CD4-positive, alpha-beta T cell treated with Interleukin-4 for 1 hour (primary cell): ENCODE measurements at places on chromosomes 2 and 18.
A peak's percentile ranks its signal among the peaks of the same experiment; 100 is the strongest.

- DNase-seq = no peak
Observed at GRCh38 chr2:19654310-19655090, 247.3 kb downstream of the TTC32 start.

GRCh38 chr2:70029814-70030409, 57.4 kb upstream of the PCBP1 start:
- DNase-seq = peak; percentile 75

DNA sequence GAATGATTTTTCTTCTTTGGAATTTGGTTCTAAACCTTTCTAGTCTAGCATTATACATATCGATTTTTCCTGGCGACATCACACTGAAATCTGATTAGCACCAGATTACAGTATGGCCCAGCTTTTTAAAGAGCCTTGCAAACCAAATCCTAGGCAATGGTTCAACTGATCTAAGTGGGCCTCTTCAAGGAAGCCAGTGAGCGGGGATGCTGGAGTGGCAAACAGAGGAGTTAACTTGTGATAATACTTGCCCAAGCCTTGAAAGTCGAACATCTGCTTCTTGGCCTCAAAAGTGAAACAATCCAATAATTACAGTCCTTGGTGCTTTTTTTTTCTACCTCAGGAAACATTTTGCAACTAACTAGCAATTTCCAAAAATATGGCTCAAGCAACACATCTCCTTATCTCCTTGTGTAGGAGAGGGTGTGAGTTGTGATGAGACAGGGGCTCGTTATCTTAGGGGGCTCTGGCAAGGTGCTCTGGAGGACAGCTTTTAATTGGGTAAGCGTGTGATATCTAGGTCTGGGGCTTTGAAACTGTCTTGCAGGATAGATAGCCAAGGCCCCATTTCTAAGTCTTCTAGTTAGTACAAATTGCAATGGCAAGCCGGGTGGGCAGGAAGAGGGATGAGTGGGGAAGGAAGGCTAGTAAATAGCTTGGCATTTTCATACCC, 240.2 kb upstream of the CCDC68 start:
- no peak for DNase-seq

DNA sequence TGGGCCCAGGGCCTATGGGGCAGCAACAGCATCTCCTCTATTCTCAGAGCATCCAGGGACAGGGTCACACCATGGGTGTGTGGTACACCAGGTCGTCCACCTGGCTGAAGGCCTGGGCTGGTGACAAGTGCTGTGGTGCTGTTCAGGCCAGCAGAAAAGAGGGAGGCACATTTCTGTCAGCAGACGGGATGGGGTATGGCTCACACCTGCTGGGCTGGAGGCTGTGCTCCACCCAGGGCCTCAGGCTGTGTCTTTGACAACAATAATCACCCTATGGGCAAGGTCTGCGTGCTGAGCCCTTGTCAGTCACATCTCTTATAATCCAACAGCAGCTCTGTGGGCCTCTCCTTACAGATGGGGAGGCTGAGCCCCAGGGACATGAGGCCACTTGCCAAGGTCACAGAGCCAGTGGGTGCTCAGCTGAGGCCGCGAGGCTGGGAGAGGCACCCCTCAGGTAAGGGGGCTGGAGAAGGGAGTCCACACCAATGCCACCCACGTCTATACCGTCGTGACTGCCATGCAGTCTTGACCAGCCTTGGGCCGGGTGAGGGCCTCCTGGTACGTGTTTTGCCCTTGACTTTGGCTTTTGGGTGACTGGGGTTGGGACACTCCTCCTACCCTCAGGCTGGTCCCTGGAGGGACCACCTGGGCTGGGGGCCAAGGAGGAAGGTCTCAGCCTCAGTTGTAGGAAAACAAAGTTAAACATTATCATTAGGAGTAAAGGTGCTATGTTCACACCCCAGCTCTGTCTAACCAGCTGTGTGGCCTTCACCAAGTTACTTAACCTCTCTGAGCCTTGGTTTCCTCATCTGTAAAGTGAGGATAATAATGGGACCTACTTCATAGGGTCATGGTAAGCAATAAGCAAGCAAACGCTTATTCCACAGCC, 5.6 kb upstream of the HS6ST1 start:
- DNase-seq = no peak

GRCh38 chr2:212536817-212537725, 1.5 kb downstream of the ERBB4 start:
- no peak for DNase-seq

- DNase-seq = no peak
Observed at GRCh38 chr2:86366651-86367498, 29.4 kb upstream of the REEP1 start.

DNA sequence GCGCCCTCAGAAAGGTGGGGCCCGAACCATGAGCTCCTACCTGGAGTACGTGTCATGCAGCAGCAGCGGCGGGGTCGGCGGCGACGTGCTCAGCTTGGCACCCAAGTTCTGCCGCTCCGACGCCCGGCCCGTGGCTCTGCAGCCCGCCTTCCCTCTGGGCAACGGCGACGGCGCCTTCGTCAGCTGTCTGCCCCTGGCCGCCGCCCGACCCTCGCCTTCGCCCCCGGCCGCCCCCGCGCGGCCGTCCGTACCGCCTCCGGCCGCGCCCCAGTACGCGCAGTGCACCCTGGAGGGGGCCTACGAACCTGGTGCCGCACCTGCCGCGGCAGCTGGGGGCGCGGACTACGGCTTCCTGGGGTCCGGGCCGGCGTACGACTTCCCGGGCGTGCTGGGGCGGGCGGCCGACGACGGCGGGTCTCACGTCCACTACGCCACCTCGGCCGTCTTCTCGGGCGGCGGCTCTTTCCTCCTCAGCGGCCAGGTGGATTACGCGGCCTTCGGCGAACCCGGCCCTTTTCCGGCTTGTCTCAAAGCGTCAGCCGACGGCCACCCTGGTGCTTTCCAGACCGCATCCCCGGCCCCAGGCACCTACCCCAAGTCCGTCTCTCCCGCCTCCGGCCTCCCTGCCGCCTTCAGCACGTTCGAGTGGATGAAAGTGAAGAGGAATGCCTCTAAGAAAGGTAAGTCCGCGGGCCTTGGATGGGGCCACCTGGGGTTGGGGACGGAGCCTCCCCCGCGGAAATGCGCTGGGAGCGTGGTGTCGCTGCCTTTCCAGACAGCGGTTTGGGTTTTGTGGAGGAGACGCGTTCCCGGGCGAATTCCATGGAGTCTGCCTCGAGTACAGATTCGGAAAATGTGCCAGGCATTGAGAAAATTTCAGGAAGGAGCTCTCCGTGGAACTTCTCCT, 559 bp downstream of the HOXD1 start:
- DNase-seq = no peak

DNA sequence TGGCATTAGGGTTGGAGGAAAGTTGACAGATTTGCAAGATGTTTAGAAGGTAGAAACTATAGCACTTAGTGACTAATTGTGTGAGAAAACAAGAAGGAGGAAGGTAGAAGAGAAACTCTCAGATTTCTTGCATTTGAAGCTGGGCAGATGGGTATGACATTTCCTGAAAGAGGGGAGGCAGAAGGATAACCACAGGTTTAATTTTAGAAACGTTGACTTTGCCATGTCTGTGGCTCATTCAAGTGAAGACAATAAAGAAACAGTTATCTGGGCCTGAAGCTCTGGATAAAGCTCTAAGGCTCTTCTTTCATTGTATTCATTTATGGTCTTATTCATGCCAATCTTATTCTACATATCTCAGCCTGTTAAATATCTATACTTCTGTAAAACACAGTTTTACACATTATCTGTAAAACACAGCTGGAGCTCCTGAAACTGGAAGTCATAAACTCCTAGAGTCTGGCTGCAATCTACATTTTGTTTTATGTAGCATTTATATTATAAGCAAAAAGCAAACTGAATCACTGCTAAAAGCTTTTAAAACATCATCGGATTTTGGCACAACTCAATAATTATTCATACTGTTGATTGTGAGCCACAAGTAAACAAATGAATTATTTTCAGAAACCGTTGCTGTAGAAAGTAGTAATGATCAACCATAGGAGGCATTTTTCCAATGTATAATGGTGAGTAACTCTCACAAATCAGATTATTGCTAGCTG, 138.5 kb downstream of the RIT2 start:
- DNase-seq = no peak

- DNase-seq = no peak
Observed at GRCh38 chr2:237231593-237231992, 145.9 kb downstream of the COPS8 start.

- DNase-seq = no peak
Observed at GRCh38 chr2:174762464-174762863, 1.8 kb downstream of the CHRNA1 start.

DNA sequence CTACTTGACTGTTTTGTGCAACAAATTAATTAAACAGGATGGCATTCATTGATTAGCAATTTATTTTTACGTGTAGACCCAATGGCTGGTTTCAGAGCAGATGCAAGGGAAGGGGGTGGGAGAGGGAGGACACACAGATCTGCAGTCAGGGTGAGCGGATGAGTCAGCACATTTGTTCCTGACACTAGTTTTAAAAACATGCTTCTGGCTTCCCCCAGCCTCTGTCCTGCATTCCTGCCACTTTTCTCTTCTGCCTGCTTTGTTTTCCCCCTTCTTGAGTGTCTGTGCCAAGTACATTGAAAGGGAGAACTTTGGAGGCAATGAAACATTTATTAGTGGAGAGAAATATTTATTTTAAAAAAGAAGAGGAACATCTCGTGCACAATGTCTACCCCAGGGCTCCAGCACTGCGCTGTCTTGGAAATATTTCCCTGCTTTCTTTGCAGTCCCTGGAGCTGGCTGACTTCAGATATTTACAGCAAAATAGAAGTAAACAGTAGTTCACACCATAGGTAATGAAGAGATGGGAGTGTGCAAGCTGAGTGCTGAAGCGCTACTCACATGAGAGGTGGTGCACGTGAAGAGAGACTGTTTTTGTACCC, 52.2 kb downstream of the NRP2 start:
- no peak for DNase-seq

GRCh38 chr2:11659851-11660250, 10.1 kb downstream of the NTSR2 start:
- DNase-seq = no peak

GRCh38 chr2:131042148-131042775, 51.0 kb downstream of the FAM168B start:
- DNase-seq = no peak

DNA sequence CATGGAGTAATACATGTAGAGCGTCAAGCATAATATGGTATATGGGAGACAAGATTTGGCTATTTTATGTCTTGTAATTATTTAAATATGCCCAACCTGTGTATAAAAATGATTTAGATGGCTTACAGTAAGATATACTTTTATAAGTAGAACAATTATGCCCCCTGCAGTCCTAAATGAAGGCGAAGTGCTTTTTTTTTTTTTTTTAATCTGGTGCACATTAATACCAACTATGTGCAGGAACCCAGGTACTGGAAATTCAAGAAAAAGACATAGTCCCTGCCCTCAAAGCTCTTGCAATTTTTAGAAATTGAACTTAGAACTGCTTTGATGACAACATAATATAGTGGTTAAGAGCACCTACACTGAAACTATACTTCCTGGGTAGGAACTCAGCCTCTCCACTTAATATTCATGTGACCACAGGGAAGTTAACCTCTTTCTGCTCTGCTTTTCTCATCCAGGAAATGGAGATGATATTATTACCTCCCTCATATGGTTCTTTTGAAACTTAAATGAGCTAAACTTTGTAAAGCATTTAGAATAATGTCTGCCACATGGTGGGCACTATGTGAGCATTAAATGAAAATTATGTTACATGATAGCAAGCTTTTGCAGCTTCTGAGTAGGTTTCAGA, 38.1 kb downstream of the AFTPH start:
- DNase-seq = no peak

DNA sequence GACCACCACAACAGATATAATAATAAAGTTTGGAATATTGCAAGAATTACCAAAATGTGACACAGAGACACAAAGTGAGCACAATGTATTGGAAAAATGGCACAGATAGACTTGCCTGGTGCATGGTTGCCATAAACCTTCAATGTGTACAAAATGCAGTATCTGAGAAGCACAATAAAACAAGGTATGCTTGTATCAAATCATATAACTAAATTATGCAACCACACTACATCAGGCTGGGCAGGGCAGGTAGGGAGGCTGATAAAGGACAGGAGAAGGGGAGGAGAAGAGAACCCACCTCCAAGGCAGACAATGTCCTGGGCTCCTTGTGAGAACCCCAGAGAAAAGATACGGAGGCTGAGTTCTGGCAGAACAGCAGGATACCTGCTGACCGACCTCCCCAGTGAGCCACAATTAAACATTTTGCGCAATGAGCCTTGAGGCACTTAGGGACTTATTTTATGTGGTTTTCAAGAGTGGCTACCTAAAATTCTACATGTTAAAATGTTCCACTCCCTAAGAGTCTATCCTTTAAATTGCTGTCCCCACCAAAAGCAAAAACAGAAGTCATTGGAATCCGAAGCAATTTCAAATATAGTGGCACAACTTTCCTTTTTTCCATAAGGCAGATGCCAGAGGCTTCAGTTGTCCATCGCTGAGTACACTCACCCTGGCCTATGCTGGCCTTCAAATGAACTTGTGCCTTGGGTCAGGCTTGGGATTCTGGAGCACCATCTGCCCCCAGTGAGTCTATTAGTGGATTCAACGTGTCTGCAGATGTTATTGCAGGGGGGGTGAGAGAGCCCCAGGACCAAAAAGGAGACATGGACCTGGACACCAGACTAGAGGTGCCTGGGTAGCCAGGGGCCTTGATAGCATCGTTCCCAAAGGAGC, 16.8 kb downstream of the WDFY1 start:
- no peak for DNase-seq

- no peak for DNase-seq
Observed at GRCh38 chr2:36193680-36194079, 161.9 kb upstream of the CRIM1 start.

- no peak for DNase-seq
Observed at GRCh38 chr2:223801736-223802135, 35.6 kb downstream of the AP1S3 start.

- DNase-seq = no peak
Observed at GRCh38 chr2:23291239-23291638, 93.7 kb upstream of the KLHL29 start.

GRCh38 chr2:105882920-105883435, 138.3 kb downstream of the NCK2 start:
- no peak for DNase-seq

- DNase-seq = no peak
Observed at GRCh38 chr2:70403267-70404053, 101.6 kb upstream of the FAM136A start.
